Activated naive CD8-positive, alpha-beta T cell treated with anti-CD3 and anti-CD28 coated beads, Interleukin-2, amount 10 ng/mL, durations not matched to agents 7 days and 5 days (primary cell): ENCODE measurements at places on chromosomes 13 and 19. TPM values are rescaled to one million over a fixed set of nuclear protein-coding genes. Genes with fewer than 3 reads are reported as not detected.

DNA sequence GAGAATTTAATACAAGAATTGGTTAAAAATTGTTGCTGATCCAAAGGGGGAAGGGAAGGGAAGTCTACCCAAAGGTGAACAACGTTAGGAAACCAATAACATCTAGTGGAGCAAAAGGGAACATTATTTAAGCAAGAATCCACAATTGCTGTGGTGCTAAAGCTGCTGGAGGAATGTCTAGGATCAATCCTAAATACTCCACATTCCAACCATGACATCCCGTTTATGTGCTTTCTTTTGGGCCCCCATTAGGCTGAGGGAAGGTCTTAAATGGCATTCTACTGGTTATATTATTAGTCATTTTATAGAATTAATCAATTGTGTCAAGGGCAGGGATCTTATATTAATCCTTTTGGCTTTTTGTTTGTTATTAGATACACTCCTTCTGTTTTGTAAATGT lies 39.9 kb upstream of the VWA8 start:
- DNase-seq = no peak

DNA sequence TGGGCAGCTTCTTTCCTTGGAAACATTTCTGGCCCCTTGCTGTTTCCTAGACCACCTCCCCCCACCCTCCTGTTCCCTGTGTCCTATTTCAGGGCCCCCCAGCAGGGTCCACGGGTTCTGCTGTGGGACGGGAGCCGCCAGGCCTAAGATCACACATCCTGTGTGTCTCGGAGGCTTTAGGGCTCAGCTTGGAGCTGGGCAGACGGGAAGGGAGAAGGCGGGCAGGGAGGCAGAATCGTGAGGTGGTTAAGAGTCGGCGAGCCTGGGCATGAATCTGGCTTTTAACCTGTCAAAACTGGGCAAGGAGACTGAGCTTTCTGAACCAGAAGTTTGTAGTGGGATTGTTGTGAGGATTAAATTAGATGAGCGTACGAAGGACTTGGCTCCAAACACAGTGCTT lies 4.8 kb downstream of the KCNC3 start:
- no peak for DNase-seq

- peak; percentile 91 for DNase-seq
Measured at GRCh38 chr13:113724780-113725315, 34.2 kb upstream of the TMEM255B start.

DNA sequence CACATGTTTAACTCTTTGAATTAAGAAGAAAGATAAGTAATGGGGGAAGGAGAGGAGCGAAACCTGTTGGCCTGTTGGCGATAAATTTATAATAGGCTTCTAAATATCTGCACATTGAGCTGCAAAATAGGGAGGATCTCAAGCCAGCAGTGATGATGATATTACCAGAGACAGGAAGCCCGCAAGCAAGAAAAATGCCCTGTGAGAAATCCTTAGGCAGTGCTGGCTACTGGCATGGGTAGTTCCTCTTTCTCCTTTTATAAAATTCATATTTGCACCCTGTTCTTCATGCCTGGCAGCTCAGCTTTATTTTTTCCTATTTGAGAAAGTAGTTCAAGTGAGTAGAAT lies 858 bp upstream of the USP12 start:
- no peak for DNase-seq

GRCh38 chr13:27374126-27374613 lies 50.2 kb upstream of the GTF3A start:
- DNase-seq = no peak

DNA sequence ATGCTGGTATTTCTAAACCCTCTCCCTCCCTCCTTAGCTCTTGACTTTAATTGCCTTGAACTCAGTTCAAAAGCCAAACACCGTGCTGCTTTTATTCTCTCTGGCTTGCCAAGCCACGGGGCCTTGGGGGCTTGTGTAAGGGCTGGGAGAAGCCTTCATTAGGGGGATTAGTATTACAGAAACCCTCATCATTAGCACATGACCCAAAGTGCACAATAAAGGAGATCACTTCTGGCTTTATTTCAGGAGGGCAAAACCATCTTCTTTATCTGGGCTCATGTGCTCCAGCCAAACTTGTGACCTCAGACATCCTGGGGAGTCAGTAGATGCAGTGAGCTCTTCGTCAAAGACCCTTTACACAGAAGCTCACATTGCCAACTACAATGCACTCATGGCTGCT lies at the start of gene DCT:
DCT (minus strand) TSS at position 67 of the 400 bp plus-strand sequence. CDS start 427 bp downstream, outside the sequence.
- no peak for DNase-seq

The CBARP gene
- 0.17 TPM for total RNA-seq

The ZNF90 gene
- 21.0 TPM for total RNA-seq

The CYP2S1 gene
- total RNA-seq = 1.1 TPM

The NFILZ gene
- total RNA-seq = not detected

The P2RY11 gene
- 51.8 TPM for total RNA-seq

- DNase-seq = no peak
Measured at GRCh38 chr19:16260160-16260811, 62.6 kb downstream of the AP1M1 start.

DNA sequence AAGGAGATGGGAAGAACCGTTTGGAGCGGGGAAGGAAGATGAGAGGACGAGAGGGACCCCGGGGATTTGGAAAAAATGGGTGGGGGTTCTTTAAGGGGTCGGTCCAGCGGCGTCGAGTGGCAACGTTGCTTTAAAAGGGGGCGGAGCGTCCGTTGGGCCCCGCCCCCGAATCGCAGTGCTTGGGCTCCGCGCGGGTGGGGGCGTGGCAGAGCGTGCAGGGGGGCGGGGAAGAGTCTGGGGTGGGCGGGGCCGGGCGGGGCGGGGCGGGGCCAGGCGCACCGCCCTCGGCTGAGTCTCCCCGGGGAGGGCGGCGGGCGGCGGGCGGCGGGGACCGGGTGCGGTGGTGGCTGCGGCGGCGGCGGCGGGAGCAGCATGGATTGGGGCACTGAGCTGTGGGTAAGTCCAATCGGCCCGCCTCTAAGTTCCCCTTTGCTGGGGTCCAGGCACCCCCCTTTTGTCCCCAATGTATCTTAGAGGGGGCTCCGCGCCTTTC lies at the start of gene TRIP10:
TRIP10 (plus strand) TSS at position 291 of the 493 bp plus-strand sequence; CDS start at position 373, 82 bp downstream.
- peak; percentile 89 for DNase-seq

GRCh38 chr13:80603351-80603750 lies 262.4 kb upstream of the SPRY2 start:
- no peak for DNase-seq

DNA sequence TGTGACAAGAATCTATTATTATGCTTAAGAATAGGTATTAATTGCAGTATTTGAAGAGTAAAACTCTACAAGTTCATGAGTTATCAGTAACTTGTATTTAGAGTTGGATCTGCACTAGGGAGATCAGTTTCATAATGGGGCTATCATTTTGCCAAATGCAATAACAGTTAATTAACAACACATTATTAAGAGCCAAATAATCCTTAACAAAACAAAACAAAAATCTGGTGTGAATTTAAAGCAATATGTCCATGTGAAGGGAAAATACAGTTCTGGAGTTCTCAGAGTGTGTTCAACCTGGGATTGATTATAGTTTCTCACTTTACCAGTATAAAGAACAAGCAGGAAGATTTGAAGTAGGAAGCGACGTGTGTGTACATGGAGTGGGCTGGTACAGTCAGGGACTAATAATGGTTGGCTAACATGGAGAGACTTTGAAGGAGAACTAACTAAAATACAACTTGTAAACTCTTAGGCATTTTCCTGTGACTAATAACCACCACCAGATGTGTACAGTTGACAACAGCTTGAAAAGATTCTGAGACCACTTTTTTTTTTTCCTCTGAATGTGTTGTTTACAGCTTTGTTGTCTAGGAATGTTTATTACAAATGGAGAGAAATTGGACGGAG lies 58.5 kb downstream of the POSTN start:
- DNase-seq = no peak
